ENCODE measurements at places on chromosomes 7 and 10. TPM values are rescaled to one million over a fixed set of nuclear protein-coding genes. Genes with fewer than 3 reads are reported as not detected.

Gene SNX13
- 72.9 TPM for total RNA-seq

Gene NXPH1
- 22.4 TPM for total RNA-seq

Gene PDK4
- total RNA-seq, result 7.6 TPM

Gene GSTO2
- 2.2 TPM for total RNA-seq

Gene CYP3A4
- total RNA-seq, result not detected

Gene CCDC126
- 27.4 TPM for total RNA-seq

All from cerebellum (tissue), 4 donors.